Right lung (tissue), 10 donors: ENCODE measurements at places on chromosomes 11 and 22.

GRCh38 chr22:32803020-32803737, 1.7 kb downstream of the TIMP3 start:
- DNase-seq = no peak

- no peak for DNase-seq
Measured at GRCh38 chr11:61577383-61578118, 3.3 kb downstream of the SYT7 start.

DNA sequence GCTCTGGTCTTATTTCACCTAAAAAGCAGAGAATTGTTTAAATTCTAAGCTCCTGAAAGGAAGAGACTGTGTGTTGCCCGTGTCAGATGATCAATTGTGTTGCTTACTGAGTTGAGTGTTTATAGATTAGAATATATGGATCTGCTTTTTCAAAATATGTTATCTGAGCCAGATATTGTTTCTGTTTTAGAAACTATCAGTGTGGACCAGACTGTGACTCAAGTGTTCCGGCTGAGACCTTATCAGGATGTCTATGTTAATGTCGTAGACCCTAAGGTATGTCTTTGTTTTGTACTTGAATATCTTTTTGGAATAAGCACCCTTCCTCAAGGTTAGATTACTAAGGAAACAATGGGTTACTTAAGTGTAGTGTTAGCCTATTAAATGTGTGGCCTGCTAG, 11.0 kb downstream of the DEPDC5 start:
- DNase-seq = no peak

DNA sequence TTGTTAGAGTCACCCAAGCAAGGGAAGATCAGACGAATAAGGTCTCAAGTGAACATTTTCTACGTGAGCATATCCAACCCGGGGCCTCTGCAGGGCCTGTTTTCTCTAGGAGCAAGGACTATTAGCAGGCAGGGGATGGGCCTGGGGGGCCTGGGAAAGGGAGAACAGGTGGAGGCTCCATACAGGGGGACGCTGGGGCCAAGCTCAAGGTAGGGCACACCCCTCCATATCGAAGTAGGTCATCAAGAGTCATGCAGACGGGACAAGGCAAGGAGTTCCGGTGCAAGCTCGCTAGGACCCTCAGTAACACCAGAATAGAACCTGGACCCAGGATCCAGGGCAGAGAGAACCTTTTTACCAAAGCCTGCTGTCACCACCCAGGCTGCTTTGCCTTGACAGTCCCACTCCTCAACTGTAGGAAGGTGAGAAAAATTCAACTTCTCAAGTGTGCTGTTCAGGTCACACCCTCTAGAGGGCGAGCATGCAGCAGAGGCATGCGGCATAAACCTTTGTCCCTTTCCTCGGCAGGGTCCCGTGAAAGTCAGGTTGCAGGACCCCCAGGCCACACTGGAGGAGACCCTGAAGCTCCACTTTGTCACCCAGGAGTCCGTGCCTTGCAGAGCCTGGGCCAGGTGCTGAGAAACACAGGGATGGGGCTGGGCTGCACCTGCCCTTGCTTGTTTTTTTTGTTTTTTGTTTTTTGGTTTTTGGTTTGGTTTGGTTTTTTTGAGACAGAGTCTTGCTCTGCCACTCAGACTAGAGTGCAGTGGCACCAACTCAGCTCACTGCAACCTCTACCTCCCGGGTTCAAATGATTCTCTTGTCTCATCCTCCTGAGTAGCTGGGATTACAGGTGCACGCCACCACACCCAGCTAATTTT, 8.6 kb upstream of the APOBEC3B start:
- DNase-seq = no peak

DNA sequence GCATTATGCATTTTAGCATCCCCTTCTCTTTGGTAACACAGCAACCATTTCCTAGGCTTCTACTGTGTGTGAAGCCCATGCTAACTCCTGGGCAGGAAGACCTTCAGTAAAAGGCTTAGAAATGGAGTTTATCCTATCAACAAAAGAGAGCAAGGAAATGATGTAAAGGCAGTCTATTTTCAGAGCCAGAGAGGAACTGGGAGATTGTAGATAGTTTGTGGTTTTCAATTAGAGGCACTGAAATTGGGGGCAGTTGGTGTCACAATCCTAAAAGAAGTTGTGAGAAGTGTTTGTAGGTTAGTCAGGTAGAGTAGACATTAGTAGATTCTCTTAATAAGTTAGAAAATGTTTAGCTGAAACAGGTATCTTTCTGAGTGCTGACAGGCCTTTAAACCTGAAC, 7.1 kb downstream of the ACAD8 start:
- DNase-seq = no peak
